ENCODE measurements at places on chromosomes 2 and 18. TPM values are rescaled to one million over a fixed set of nuclear protein-coding genes. Genes with fewer than 3 reads are reported as not detected.
A peak's percentile ranks its signal among the peaks of the same experiment; 100 is the strongest.

- no peak for DNase-seq
These were observed 32.6 kb upstream of the CNGA3 start for GRCh38 chr2:98313492-98314250.

- no peak for DNase-seq
These were observed 65.9 kb upstream of the CYTIP start for GRCh38 chr2:157509744-157510143.

GRCh38 chr18:8051453-8051852 lies 484.3 kb downstream of the PTPRM start:
- no peak for DNase-seq

- DNase-seq, result no peak
These were observed 25.4 kb upstream of the TANK start for GRCh38 chr2:161134547-161135518.

DNA sequence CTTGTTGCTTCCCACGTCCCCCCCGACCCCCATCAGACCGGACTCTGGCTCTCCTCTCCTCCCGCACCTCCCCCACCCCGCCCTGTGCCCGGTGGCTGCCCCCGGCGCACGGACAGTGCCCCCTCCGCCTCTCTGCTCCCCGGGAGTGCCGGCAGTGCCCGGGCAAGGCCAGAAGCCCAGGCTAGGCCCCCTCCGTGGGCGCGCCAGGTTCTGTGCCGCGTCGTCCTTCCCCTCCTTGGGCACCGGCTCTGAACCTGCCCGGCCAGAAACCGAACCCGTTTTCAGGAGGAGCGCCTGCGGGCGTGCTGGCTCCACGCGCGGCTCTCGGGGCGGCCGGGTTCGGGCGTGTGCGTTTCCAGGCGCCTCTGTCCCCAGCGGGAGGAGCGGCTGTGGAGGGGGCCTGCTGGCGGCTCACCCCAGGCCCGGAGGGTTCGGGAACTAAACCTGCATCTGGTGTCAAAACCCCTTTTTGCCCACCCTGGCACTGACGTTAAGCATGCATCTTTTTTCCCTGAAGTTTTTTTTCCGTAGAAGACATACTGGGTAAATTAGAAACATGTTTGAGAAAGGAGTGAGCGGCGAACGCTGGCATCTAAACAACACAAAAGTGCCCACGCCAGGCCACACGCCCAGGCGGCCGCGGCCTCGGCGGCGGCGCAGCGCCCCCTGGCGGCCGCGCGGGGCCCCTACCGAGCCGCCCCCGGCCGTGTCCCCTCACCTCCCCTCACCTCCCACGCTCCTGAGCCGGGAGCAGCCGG lies 123.9 kb upstream of the SLC1A4 start:
- DNase-seq, result no peak

DNA sequence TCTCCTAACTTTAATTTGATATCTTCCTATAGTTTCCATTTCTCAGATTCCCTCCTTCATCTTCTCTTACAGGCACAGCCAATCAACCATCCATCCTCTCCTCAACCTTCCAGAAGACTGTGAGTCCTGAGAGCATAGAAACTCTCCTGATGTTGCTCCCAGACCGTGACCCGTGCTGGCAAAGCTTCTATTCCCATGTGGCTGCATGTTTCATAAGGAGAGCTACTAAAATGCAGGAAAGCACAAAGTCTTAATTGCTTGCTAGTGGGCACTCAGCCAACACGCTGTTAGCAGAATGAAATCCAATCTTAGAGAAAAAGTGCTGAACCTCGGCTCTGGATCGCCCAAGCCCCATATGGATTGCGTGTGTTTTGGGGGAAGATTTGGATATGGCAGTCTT lies 1244.7 kb upstream of the ZEB2 start:
- DNase-seq, result no peak

DNA sequence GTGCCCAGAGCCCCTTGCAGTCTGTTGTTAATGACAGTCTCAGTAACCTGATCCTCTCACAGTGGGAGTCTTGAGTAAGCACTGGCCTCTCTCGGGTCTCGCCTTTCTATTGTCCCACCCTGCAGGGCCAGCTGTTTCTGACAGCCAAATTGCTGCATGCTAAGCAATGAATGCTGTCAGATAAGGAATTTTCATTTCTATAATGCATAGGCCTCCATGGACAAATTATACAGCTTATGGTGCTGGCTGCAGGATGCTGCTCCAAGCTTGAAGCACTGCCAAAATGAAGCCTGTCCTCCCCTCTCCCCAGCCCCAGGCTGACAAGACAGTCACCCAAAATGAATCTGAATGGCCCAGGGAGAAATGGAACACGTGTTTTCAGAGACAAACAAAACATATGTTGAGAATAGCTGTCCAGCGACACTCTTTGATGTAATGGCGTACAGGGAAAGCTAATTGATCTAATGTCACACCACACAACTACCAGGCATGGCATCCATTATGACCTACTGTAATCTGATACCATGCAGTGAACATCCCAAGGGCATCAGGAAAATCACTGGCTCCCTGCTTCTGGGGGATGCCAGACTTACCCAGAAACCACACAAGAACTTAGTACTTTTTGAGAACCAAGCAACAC lies 36.8 kb downstream of the ACVR1 start:
- DNase-seq, result peak; percentile 26

GRCh38 chr2:163774862-163775261 lies 39.1 kb upstream of the FIGN start:
- peak; percentile 90 for DNase-seq

DNA sequence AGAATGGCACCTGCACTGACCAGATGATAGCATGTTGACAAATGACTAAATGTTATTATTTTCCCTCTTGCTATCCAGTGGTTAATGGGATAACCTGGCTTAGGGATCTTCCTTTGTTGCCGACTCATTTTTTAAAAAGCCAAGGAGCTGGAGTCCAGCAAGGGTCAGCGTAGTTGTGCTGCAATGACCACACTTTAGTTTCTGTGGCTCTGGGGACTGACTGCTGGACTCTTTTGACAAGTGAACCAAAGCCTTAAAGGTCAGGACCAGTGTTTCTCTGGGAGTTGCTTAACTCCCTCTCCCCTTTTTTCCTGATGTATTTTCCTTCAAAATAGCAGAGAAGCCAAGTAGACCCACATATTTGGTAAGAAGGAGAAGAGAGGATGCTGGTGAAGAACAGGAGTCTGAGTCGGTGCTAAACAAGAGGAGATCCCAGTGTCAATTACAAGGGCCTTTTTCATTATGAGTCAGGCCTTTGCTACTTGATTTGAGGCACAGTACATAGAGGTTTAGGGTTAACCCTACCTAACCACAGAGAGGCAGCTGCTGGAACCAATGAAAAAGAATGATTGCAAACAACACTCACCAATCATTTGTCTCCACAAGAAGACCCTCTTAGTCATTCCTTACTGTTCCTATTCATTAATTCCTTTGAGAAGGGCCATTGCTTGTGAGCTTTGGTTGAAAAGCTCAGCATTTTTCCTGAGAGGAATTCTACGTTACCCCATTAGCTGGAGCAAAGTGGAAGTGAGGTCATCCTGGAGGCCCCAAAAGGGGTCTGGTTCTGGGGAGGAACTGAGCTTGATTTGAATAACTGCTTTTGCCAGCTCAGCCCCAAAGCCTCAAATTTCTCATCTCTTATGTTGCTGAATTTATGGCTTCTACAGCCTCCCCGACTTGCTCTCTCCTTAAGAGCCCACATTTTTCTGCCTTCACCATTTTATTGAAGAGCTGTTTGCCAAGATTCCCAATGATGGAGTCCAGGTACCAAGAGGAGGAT lies 137.6 kb upstream of the HNMT start:
- DNase-seq, result no peak

GRCh38 chr2:216142540-216142939 lies 33.4 kb downstream of the XRCC5 start:
- peak; percentile 22 for DNase-seq

DNA sequence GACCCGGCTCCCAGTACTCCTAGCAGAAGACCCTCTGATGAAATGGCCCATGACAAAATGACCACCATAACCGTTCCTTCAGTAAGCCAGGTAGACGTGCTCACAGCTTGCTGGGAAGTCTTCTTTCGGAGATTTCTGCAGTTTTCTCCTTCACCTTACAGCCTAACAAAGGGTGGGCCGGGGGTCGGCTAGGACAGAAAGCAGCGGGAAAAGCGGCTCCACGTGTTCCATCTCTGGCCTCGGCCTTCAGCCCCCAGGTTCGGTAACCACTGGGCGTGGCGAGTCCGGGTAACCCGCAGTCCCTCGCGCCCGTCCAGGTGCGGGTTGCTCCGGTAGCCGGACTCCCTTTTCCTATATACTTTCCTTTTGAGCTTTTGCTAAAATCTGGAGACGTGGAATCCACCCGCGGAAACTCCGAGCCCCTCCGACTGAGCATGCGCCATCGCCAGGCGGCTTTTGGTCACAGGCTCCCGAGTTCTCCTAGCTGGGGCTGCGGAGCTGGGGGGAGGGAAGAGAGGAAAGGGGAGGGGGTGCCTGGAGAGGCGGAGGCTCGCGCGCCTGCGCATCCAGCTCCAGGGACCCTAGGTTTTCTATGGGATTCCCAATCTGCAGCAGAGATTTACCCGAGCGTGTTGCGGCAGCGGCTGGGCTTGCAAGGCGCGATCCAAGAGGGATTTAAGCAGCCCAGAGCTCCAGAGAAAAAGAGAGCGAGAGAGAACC lies at the start of gene VSNL1:
VSNL1 (plus strand) TSS at position 604 of the 720 bp plus-strand sequence. CDS start 51,379 bp downstream, outside the sequence.
- DNase-seq, result peak; percentile 87

DNA sequence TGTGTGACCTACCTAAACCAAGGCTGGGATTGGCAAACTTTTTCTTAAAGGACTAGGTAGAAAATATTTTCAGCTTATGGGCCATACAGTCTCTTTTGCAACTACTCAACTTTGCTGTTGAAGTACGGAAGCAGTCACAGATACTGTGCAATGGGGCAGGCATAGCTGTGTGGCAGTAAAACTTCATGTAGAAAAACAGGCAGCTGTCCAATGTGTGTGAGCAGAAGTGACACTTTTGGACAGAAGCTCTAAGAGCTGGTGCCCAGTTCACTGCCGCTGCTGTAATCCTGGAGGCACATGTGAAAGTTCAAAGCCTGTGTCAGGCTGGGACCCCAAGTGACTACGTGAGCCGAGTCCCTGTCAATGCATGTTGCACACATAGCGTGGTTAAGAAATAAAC lies 46.7 kb downstream of the MAPK4 start:
- DNase-seq, result no peak

GRCh38 chr18:76361219-76361618 lies 133.8 kb downstream of the ZNF516 start:
- no peak for DNase-seq

DNA sequence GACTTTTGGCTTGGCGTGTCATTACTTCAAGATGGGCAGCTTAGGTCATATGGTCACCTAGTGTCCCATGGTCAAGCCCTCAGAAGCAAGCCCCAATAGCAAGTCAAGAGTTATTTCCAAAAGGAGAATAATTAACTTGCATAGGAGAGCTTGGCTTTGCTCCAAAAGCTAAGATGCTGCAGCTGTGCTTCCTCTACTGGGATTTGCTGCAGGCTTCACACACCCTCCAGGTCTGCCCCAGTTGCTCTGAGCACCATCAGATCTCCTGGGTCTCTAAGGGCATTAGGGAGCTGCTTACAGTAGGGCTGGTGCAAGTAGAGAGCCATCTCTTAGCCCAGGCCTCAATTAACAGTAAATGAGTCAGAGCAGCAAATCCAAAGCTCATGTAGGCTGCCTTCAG lies 46.6 kb downstream of the THUMPD2 start:
- no peak for DNase-seq

DNA sequence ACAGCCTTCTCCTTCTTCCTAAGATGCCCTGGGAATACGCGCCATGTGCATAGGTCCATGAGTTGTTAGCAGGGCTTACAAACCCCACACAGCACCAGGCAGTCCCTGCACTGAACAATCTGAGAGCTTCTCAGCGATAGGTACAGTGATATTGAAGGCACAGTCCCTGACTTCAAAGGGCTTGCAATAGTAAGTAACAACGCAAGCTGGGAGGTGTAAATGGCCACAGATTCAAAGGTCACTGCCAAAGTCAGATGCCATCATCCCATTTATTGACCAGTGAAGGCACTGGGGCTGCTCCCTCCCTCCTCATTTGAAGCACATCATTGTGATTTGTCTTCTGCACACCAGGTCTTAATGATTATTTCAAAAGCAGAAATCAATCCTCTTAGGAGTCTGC lies 541 bp upstream of the SCYGR3 start:
- no peak for DNase-seq

DNA sequence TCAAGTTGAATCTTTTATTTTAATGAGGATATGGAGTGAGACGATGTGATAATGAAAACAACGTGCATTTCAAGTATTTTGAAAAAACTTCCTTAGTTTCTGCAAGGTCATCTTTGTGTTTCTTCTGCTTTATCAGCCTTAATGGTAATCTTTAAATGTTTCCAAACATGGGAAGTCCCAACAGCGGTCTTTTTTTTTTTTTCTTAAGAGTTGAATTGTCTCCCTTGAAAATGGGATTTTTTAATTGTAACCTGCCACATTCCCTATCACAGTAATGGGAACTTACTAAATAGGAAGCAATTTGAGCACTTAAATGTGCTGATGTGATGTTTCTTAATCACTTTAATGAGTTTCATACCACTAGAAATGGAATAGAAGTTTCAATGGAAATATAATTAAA lies 45.8 kb downstream of the ATIC start:
- no peak for DNase-seq

DNA sequence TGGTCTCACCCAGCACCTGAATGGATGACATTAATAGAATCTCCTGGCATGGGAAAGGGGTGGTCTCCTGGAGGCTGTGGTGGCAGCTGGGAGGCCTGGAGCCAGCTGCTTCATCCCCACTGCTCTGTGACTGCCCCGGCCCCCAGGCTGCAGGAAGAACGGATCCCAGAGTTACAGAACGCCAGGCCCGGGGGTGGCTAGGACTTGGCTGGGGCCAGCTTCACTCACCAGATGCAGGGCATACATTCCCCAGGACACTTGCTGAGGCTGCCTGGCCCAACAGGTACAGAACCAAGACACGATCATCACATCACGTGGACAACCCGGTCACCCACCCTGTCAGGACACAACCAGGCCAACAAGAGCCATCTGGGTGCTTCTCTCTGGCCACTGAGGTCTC lies 178.6 kb upstream of the SALL3 start:
- DNase-seq, result no peak

TUBA3E gene
- not detected for total RNA-seq

DLX1 gene
- 7.0 TPM for total RNA-seq

FRZB gene
- not detected for total RNA-seq

CNRIP1 gene
- total RNA-seq, result not detected

HSPE1 gene
- total RNA-seq, result 292 TPM

EEF1B2 gene
- total RNA-seq, result 849 TPM

CFAP65 gene
- not detected for total RNA-seq

ANTXR1 gene
- total RNA-seq, result 31.0 TPM

RABL2A gene
- 6.2 TPM for total RNA-seq

SULT1C2 gene
- total RNA-seq, result not detected

EN1 gene
- not detected for total RNA-seq

CBLN2 gene
- total RNA-seq, result not detected

CPO gene
- not detected for total RNA-seq

Data from foreskin keratinocyte (primary cell).